ENCODE measurements at places on chromosomes 16 and 17. TPM values are rescaled to one million over a fixed set of nuclear protein-coding genes. Genes with fewer than 3 reads are reported as not detected.

GRCh38 chr17:34370997-34371395, 8.0 kb upstream of the CCL1 start:
- no peak overlapping the region for H3K4me3 ChIP-seq
- H3K4me1 ChIP-seq, result no peaks in the 10 kb centered on the region
- DNase-seq, result no peak
- no peak overlapping the region for H3K27ac ChIP-seq

CACNG3 gene
- total RNA-seq, result not detected

REXO5 gene
- total RNA-seq, result 3.5 TPM

CCL4 gene
- total RNA-seq, result 1.0 TPM

SLC16A6 gene
- 0.46 TPM for total RNA-seq

GRCh38 chr17:77723909-77724875, 234.3 kb upstream of the TNRC6C start:
- DNase-seq, result no peak
- no peak overlapping the region for H3K27ac ChIP-seq
- H3K36me3 ChIP-seq, result no peaks in the 10 kb centered on the region
- H3K4me1 ChIP-seq, result peaks cover 15% of the 10 kb centered on the region
- H3K4me3 ChIP-seq, result no peak overlapping the region

DNA sequence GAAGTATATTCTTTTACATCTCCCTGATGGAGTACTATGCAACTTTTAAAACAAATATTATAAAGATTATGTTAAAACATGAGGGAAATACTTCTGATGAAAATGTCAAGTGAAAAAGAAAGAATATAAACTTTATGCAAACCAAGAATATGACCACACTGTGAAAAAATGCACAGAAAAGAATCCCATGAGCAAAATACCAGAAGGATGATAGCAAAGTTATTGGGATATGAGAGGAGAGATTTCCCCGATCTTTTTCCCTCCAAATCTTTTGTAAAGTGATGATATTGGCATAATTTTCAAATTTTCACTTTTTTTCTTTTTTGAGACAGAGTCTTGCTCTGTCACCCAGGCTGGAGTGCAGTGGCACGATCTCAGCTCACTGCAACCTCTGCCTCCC, 36.6 kb upstream of the SMURF2 start:
- H3K27ac ChIP-seq, result no peak overlapping the region
- H3K4me3 ChIP-seq, result no peak overlapping the region
- no peak for DNase-seq

GRCh38 chr17:42833767-42834422, 698 bp downstream of the PSME3 start:
- peaks cover 5% of the 10 kb centered on the region for H3K4me1 ChIP-seq
- H3K27me3 ChIP-seq, result no peaks in the 10 kb centered on the region
- peak overlapping the region; percentile 91 for H3K27ac ChIP-seq
- H3K4me3 ChIP-seq, result peak overlapping the region; percentile 89
- H3K36me3 ChIP-seq, result peaks cover 39% of the 10 kb centered on the region

RFFL gene
- total RNA-seq, result 19.8 TPM

Data from heart left ventricle (tissue), 16 donors.